ENCODE measurements at places on chromosomes 11 and 22.

- DNase-seq, result no peak
Observed at GRCh38 chr11:123362941-123363340, 67.1 kb upstream of the GRAMD1B start.

GRCh38 chr11:111574373-111575225 lies 27.6 kb upstream of the SIK2 start:
- no peak for DNase-seq

- DNase-seq, result no peak
Observed at GRCh38 chr22:24291515-24292201, 21.0 kb downstream of the SPECC1L start.

DNA sequence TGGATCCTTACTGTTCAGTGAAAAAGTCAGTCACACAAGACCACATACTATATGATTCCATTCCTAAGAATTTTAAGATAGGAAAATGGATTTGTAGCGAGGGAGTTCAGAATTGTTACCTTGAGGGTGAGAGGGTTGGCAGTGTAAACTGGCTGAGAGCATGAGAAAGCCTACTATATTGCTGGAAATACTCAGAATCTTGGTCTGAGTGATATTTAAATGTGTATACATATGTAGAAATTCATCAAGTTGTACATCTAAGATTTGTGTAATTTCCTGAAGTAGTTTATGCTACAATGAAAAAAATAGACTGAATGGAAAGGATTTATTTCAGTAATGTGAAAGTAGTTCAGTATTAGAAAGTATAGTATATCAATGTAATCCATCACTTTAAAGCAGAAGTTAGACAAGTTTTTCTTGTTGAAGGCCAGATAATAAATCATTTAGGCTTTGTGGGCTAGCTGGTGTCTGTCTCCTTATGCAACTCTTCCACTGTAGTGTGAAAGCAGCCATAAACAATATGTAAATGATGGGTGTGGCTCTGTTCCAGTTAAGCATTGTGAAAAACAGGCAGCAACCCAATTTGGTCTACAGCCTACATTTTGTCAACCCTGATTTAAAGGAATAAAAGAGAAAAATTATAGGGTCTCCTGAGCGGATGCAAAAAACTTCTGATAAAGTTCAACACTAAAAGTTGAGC lies 127.2 kb upstream of the THY1 start:
- peak; percentile 70 for DNase-seq

GRCh38 chr11:117479372-117479771 lies 151.7 kb downstream of the CEP164 start:
- DNase-seq, result no peak

Data from inflammatory macrophage (primary cell).